ENCODE measurements at places on chromosomes 4 and X.

DNA sequence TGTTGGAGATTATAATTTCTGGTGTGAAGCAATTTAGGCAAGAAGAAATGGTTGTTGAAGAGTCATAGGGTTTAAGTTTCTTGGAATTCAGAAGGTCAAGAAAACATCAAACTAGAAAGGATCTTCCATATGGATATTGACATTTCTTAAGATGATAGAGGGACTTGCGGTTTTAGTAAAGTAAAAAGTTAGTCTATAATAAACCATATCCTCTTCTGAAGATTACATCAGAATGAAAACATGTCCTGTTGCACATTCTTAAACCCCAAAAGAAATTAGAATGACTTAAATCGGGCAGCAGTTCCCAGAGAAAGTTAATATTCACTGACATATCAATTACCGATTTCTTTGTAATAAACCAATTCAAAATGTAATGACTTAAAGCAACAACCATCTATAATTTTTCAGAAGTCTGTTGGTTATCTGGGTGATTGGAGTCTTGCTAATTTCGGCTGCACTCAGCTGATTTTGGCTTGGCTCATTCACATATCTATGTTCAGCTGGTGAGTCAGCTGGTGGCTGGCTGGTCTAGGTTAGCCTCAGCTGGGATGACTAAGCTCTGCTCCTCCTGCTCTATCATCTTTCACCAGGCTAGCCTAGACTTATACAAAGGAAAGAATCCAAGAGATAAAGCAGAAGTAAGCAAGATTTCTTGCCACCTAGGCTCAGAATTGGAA, 24.4 kb upstream of the DYNLT3 start:
- DNase-seq = no peak

GRCh38 chrX:136856050-136856449, 24.5 kb downstream of the RBMX start:
- no peak for DNase-seq

GRCh38 chrX:46676399-46677356, 82.2 kb downstream of the SLC9A7 start:
- DNase-seq = no peak

GRCh38 chrX:130119312-130119898, 9.1 kb upstream of the ELF4 start:
- DNase-seq = no peak

- DNase-seq = no peak
These were observed 99.2 kb downstream of the SORCS2 start for GRCh38 chr4:7291372-7292114.

GRCh38 chr4:54149323-54149722, 49.4 kb downstream of the GSX2 start:
- no peak for DNase-seq

GRCh38 chr4:38503689-38504395, 160.2 kb upstream of the KLF3 start:
- no peak for DNase-seq

- no peak for DNase-seq
These were observed 201.5 kb upstream of the FAM241A start for GRCh38 chr4:111943796-111944203.

DNA sequence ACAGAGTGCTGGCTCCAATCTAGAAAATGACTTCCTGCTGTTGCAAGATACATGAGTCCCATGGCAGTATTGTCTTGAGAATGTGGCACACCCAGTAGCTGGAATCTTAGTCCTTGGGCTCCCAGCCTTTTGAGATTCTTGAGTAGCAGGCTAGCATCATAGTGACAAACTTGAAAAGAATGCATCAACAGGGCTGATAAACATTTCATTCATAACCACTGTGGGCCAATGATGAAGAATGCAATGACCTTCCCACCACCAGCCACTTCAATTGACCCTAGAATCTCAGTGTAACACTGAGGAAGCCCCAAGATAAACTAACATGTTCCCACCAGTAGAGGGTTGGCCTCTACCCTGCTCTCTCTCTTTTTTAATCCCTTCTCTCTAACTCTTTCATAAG, 329.3 kb downstream of the GBA3 start:
- DNase-seq = no peak

DNA sequence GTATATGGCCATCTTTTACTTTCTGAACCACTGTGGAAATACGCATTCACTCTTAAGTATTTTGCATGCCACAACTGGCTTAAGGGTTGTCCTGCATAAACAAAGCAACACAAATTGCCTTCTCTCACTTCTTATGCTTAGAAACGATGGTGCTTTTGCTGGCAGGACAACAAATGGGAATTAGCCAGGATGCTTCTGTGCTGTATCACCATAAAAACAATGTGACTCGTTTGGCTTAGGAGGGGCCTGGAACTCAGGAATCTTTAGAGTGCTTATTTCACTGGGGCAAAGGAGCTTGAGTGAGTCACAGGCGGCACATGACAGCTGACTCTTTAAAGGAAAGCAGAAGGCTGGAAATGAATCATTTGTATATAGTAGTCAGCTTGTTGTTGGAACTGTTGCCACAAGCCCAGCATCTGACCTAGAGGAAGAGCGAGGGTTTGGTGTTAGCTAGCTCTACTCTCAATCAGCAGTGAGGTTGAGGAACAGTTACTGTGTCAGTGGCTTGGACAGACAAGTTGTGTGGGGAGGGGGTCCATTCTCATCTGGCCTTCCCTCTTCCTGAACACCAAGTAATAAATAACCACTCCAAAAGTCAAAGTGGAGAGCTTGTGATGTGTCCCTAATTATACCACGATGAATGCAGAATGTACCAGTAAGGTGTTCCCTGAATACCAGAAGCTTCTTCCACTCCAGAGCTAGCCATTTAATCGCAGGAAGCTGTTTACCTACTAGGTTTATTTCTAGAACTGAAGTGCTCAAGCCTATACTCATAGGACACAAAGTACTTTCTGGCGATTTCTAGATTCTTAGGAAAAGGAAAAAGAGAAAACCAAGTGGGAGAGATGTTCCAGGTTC, 293.1 kb downstream of the CAMK2D start:
- no peak for DNase-seq

- DNase-seq = no peak
These were observed 709 bp upstream of the CLOCK start for GRCh38 chr4:55547466-55547770.

GRCh38 chr4:76518241-76518640, 83.2 kb downstream of the SHROOM3 start:
- no peak for DNase-seq

DNA sequence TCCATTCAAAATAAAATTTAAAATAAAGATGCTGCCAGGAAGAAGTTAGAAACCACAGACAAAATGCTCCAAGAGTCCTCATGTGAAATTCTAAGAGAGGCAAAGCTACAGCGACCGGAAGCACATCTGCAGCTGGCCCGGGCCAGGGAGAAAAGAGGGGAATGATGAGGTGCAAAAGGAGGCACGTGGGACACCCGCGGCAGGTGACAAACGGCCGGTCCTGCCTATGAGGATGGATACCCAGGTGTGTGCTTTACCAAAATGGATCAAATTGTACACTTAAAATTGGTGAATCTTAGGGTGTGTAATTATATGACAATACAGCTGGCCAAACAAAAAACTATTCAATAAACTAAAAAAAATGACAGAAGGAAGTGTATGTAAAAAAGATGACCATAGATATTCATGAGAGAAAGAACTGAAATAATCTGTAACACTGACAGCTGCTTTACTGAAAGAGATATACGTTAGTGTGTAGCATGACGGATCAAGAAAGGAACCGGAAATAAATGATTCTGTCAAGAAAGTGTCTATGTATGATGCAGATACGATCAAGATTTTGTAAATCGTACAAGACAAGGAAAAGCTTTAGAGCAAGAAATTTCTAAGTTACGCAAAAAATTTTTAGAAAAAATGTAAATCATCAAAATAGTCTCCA, 29.5 kb downstream of the PPP2R3B start:
- no peak for DNase-seq

GRCh38 chrX:85499400-85499799, 119.9 kb upstream of the POF1B start:
- no peak for DNase-seq

DNA sequence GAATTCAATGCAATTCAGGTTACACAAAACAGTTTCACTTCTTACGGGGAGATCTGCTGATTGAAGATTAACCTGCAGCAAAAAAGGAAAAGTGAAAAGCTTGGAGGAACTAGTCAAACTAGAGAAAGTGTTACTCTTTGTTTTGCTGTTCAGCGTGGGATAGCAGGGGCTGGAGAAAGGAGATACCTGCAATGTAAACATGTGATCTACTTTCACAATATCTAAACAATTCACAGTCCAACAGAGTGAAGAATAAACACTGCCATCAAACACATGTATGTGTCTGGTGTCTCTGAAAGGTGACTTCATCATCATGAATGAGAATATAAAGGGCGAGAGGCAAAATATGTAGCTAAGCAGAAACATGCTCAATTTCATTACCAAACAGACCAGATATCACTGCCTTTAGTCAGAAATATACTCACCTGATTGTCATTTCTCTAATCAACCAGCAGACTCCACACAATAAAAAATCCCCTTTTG, 26.4 kb downstream of the NIPAL1 start:
- DNase-seq = no peak

DNA sequence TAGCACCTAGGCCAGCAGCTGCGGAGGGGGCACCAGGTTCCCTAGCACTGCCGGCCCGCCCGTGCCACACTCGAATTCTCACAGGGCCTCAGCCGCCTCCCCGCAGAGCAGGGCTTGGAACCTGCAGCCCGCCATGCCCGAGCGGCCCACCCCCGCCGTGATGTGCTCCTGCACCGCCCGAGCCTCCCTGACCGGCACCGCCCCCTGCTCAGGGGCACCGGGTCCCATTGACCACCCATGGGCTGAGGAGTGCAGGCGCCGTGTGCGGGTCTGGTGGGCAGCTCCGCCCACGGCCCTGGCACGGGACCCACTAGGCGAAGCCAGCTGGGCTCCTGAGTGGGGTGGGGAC, 35.4 kb upstream of the ENPP6 start:
- no peak for DNase-seq

GRCh38 chr4:128310266-128310697, 22.7 kb upstream of the PGRMC2 start:
- no peak for DNase-seq

DNA sequence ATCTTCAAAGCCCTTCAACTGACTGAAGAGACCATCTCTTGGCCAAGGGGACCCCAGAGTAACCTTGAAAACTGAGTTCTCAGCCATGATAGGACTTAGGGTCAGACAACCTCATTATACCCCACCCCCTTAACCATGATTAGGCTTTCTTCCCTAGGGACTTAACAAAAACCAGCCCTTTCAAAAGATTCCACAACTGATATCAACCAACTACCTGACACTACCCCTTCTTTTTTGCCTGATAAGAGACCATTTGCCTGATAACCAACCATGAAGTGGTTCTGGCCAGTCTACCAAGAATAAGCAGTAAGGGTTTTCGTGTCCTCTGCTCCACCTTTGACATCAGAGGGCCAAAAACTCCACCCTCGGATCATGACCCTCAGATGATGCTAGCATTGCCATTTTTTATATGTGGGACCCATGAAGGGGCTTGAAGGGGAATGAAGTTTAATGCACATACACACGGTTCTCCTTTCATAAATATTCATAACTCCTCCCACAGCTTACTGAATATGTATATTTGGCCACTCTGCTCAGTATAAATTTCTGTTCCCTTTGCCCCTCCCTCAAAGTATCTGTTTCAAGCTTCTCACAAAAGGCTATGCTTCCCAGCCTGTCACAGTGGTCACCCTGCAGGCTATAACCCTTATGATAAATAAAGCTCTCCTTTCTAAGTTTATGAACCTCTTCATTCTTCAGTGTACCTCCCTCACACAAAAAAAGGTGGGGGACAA, 12.3 kb downstream of the TBCK start:
- DNase-seq = no peak

GRCh38 chrX:43087830-43088229, 309.9 kb upstream of the PPP1R2C start:
- no peak for DNase-seq

GRCh38 chr4:78179196-78179595, 122.1 kb downstream of the FRAS1 start:
- no peak for DNase-seq

GRCh38 chr4:166798126-166798525, 436.2 kb downstream of the SPOCK3 start:
- no peak for DNase-seq

DNA sequence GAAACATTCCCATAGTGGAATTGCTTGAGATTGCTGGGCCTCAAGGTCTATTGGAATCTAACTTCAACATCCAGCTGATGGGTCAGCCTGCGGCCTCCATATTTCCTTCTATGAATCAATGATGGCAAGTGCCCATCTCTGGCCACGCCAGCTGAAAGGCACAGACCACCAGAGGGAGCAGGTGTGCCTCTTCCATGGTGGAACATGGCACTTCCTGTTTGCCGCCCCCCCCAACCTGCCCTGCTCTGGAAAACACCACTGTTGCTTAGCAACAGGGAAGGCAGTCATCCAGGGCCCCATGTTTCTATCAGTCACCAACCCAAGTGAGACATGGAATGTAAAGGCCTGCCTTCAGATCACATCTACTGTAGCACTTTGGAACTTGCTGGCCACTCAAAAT, 11.6 kb downstream of the PAGE4 start:
- no peak for DNase-seq

DNA sequence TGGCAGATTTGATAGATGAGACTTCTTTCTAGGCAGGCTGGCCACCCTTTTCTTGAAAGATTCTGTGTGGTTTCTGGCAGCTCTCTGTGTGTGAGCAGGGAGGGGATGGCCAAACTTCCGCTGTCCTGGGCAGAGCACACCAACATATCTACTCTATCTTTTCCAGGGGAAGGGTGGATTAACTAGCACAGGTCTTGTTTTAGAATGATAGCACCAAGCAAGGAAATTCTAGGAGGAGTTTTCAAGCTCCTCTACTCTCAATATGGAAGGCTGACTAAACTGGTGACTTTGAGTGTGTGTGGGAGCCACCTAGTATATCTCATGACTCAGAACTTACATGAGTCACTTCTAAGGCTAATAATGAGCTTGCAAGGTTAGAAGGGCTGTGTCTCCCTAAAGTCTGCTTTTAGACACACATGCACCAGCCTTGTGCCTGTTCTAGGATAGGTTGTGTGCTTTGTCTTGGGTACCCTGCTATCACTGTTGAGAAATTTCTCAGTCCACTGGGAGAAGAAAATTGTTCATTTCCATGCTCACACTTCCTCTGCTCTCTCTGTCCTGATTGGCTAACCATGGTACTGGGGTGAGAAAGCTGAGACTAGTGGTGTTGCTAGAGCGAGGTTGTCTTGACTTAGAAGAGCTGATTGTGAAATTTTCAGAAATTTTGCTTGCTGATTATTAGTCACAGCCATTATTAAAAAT, 72.9 kb downstream of the YIPF6 start:
- no peak for DNase-seq

GRCh38 chr4:138572007-138572406, 329.9 kb upstream of the SLC7A11 start:
- no peak for DNase-seq

- DNase-seq = no peak
These were observed 202.1 kb downstream of the PRDM5 start for GRCh38 chr4:120720354-120720934.

- DNase-seq = no peak
These were observed 122.0 kb downstream of the CT47B1 start for GRCh38 chrX:120753413-120754251.

- DNase-seq = no peak
These were observed 1418.6 kb downstream of the STIM2 start for GRCh38 chr4:28279249-28279648.

Data from T-helper 9 cell (primary cell).